ENCODE measurements at places on chromosomes 6 and 20. TPM values are rescaled to one million over a fixed set of nuclear protein-coding genes. Genes with fewer than 3 reads are reported as not detected.

Gene TINAG
- total RNA-seq: not detected

Gene ACTL10
- 2.9 TPM for total RNA-seq

Gene EEF1A2
- 0.45 TPM for total RNA-seq

Gene C2
- 1.5 TPM for total RNA-seq

Gene BMP2
- not detected for total RNA-seq

Gene MUCL3
- not detected for total RNA-seq

Gene ARMC12
- 0.91 TPM for total RNA-seq

Gene PNISR
- 116 TPM for total RNA-seq

Gene DSN1
- total RNA-seq: 35.9 TPM

Gene LPA
- total RNA-seq: not detected

Gene ADGRF5
- not detected for total RNA-seq

Gene ECT2L
- not detected for total RNA-seq

Gene CRIP3
- 0.23 TPM for total RNA-seq

Gene PRICKLE4
- not detected for total RNA-seq

Gene LY6G5B
- total RNA-seq: 27.9 TPM

Gene DEFB132
- total RNA-seq: not detected

Data from T-helper 2 cell treated with Interferon-gamma antibody and Interleukin-4, amounts not matched to agents 100 ng/mL and 5 ng/mL, for 36 hours (primary cell).